NCI-H510A treated with DMSO at 0.1 percent for 48 hours (cell line): ENCODE measurements at places on chromosomes 7 and 10.

- DNase-seq, result no peak
These were observed 118.0 kb downstream of the NRF1 start for GRCh38 chr7:129729511-129729910.

DNA sequence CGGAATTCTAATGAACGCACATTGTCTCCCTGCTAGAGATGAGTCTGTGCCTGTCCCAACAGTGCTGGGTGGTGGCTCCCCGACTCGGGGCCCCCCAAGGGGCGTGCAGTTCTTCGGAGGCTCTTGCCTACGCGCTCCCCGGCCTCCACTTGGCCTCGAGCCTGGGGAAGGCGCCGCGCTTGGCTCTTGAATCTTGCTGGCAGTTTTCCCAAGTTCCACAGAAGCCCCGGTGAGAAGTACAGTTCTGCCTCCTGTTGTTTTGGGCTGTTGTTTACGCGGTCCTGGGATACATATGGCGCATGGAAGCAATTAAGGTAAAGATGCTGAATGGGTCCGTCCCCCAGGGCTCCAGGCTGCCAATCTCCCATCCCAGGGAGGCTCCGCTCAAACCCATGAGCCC lies 32.6 kb upstream of the UNCX start:
- no peak for DNase-seq

DNA sequence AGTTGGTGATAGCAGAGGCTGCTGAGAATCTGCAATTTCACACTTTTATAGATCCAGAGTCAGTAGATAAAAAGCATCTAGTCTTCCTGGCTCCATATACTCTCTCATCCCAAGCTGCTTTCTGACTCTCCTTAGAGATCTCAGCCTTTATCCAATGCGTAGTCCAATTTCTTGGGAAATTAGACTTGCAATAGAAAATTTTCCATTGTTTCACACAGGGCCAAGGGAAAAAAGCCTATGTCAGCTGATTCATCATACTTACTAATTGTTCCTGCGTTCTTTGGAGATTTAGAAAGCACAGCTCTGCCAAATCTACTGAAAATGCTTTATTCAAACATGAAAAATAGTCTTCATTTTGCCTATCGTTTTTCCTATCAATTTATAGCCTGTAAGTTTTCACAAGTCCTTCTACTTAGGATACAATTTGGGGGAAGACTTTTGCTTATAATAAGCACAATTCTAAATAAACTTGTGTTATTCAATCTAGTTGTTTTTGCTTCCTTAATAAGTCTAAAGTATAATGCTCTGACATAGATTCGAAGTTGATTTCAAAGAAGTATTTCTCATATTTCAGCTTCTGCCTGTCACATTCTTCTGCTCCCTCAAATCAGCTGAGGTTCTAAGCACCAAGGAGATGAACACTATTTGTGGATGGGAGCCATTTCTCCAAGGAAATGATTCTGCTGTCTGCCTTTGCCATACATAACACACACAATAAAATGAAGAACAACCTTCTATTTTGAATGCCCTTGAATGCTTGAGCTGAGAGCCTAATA lies 165.4 kb downstream of the ADAM12 start:
- DNase-seq, result no peak

DNA sequence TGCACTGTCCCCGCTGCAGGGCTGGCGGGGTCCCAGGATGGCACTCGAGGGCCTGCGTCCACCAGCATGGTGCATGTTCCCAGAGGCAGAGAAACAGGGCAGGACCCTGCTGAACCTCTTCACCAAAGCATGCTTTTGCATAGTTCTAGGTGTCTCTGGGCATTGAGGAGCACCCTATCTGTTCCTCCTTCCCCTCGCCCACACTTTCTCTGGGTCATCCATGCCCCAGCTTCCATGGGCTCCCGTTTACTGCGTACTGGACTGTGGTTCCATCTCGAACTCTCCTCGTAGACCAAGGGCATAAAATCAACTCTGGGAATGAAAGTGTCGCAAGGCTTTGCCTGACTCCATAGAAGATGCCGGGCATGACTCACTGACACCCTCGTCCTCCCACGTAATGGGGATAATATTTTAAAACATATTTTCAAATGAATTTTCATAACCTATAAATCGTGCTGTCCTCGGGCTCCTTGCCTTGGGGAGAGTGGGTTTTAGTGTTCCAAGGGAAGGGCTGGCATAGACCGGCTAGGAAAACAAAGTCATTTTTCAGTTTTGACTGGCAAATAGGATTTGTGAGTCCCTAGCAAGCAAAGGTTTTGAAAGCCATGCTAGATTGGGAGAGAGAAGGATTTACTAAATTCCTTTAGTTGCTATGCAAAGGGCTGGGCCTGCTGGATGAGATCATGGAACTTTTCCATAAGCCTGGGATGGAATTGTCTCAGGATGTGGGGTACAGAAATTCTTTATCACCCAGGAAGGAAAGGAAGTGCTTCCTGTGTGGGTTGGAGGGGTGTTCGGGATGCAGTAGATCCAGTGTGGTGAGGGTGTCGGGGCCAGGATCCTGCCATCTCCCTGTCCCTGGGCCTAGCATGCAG lies 498.7 kb upstream of the MKI67 start:
- DNase-seq, result no peak

DNA sequence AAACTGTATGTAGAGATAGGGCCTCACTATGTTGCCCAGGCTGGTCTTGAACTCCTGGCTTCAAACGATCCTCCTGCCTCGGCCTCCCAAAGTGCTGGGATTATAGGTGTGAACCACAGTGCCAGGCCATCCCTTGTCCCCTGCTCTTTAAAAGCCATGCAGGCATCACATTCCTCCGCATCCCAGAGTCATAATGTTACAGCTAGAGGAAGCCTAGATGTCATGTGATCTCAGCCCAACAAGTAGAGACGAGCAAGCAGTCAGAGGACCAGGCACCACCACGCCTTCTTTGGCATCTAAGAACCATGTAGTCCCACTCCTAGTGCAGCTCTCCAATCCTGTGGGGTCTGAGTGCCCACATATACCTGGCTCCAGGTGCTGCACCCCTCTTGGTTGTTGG lies 13.1 kb downstream of the PODXL start:
- no peak for DNase-seq
